ENCODE measurements at places on chromosomes 16 and 17.

DNA sequence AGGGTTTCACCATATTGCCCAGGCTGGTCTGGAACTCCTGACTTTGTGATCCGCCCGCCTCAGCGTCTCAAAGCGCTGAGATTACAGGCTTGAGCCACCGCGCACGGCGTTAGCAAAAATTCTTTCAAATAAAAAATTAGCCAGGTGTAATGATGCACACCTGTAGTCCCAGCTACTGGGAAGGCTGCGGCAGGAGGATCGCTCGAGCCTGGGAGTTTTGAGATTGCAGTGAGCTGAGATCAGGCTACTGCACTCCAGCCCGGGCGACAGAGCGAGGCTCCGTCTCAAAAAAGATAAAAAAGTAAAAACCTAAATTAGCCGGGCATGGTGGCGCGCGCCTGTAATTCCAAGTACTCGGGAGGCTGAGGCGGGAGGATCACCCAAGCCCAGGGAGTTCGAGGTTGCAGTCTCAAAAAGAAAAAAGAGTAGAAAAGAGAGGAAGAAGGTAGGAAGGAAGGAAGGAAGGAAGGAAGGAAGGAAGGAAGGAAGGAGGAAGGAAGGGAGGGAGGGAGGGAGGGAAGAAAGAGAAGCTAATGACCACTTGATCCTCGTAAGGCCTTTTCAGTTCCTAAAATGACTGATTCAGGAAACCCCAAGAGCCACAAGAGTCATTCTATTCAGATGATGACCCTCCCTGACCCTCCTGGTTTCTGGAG, 59.2 kb downstream of the SRL start:
- DNase-seq: no peak

DNA sequence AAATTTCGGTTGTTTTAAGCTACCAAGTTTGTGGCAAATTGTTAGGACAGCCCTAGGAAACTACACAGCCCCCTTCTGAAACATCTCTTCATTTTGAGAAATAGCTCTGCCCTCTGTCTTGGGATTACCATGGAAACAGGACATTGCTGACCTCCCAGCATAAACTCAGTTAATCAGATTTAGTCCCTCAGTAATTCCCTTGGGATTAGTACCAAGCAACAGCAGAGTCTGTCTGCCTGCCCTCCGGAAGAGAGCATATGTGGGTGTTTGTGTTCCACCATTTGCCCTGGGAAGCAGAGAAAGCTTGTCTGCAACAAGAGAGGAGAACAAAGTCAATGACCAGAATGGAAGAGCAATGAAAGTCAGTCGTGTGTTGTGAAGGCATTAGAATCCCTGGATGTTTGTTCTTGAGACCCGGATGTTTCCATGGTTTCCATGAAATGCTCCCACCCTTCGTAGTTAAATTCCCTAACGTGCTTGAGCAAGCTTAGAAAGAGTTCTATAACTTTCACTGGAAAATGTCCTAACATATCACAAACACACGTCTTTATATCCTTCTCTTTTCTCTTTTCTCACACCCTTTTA, 26.2 kb downstream of the NUDT7 start:
- no peak for DNase-seq

DNA sequence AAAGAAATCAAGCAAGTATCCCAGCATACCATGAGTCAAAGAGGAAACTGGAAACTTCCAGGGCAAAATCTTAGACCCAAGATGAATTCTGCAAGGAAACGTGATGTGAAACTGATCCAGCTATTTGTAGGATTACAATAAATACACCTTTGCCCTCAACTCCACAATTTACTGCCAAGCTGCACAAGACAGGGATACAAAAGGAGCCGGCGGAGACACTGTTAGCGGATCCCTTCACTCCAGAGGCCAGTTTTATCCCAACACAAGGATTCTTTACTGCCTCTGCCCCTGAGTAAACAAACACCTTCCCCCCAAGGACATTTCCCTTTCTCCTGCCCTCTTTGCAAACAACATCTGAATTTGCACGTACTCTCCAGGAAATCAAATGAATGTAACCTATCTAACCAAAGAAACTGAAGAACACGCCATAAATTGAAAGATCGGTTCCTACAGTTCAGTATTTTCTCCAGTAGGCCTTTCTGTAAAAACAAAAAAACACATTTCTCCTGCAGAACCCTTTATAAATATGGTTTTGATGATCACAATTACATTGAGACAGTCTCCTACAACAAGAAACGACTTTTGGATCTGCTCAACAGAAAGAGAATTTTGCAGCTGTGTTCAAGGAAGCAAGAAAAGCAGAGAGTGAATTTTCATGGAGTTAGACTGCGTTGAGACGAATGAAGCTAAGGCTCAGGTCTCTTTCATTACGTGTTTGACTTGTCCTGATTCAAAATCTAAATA, 1.4 kb upstream of the CBX2 start:
- no peak for DNase-seq

DNA sequence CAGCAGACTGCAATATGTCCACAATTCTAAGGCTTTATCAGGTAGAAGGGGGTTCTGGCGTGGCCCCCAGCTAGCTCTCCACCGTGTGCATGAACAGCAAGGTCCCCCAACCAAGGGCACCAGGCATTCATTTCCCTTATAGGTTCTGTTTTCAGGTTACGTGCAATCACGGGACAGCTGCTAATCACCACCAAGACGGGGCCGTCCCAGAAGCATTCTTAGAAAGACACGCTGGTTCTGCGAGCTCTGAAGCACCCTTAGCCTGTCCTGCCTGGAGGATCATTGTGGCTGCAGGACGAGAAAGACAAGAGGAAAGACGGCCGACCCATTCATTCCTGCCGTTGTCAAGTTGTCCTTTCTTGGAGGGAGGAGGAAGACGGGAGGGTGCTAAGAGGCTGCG, 302.9 kb downstream of the SOX9 start:
- no peak for DNase-seq

DNA sequence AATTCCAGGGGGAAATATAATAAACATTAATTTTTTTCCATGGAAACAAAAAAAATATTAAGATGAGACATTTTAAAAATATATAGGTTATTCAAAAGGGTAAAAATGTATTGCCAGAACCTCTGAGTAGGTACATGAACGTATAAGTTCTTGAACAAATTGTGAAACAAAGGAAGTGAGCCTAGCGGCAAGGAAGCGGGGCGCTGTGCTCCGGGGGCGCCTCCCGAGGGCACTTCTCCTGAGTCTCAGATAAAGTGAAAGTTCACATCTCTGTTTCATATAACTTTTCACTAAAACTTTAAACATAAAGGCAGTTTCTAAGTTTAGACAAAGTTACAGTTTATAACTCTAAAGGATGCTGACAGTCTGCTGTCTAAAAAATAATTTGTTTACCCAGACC, 52.3 kb downstream of the TNRC6C start:
- no peak for DNase-seq

DNA sequence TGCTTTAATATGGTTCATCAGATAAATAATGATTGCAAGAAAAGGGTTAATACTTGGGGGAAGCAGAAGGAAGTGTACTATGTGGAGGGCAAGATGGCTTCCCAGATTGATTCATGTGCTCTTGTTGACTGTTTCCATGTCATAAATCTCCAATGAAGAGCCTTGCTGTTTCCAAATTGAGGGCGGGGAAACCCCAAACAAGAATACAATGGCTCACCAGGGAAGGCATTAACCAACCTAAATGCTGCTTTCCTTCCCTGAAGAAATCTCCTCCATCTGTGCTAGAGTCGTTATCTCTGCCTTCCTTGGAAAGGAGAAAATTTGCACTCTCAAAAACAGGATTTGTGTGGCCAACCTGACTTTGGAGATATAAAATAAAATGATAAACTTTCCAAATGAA, 28.0 kb upstream of the CDH13 start:
- no peak for DNase-seq

- DNase-seq: no peak
Measured at GRCh38 chr16:81601008-81601428, 156.4 kb downstream of the CMIP start.

DNA sequence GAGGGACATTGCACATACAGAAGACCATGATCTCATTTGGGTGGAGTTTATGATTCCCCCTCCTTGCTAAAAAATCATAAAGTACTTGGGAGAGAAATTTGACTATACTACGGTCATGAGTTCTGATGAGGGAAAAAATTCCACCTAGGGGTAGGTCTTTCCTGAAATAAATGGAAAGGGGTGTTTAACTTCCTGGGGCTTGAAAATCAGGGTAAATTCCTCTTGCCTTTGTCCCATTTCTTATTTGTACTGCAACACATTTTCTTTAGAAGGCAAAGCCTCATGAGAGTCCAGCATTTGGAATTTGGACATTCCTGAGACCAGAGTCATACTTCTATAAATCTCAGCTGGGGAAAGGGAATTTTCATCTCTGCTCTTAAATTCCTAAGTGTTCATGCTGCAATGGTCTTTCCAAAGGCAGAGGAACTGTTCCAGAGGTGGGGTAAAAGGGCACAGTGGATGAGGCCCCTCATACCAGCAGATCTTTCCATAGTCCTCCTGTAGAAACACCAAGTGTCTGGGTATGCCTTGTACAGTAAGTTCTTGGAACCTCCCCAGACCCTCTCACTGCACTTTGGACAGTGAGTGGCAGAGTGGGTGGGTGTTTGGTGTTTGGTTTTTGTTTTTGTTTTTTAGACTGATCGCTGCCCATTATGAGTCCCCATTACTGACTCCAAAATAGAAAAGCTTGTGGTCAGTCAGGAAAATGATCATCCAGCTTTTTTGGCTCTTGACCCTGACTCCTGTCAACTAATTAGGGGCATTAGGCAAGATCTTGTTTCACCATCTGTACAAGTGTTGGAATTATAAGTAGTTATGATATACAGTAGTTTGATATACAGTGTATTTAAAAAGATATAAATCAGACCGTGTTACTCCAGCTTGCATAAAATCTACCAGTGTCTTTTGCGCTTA, 6.0 kb downstream of the LYRM1 start:
- DNase-seq: no peak

DNA sequence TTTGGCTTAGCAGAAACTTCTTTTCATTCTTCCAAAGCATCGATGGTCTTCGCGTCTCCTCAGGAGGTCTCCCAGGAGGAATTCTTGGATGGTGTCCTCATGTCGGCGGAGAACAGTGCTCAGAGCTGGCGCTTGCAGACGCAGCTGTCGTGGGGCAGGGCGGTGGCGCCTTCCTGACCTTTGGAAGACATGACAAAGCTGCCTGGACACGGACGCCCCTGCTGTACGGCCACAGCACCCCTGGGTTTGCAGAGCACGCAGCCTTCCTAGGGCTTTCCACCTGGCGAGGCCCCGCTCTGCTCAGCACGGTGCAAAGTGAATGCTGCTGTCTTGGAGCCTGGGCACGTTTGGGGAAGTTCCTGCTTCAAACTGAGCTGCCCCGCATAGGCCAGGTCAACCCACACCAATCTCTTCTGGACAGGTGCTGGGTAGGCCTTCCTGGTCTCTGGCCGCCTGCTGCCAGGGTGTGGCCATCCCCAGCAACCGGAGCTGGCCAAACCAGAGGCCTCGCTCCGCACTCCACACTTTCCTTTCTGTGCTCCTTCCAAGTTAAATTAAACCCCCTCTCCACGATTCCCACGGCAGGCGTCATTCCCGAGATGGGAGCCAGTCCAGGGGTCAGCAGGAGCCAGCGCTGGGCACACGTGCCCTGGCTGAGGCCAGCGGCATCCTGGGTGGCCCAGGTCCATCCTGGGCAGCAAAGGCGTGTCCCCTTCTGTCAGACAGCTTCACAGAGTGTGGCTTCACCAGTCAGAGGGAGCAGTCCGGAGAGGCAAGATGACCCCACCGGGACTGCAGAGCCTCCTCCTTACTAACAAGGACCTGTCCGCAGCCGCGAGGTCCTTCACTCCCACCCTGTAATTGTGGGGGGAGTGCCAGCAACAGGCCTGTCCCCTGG, 15.0 kb upstream of the KREMEN2 start:
- no peak for DNase-seq

DNA sequence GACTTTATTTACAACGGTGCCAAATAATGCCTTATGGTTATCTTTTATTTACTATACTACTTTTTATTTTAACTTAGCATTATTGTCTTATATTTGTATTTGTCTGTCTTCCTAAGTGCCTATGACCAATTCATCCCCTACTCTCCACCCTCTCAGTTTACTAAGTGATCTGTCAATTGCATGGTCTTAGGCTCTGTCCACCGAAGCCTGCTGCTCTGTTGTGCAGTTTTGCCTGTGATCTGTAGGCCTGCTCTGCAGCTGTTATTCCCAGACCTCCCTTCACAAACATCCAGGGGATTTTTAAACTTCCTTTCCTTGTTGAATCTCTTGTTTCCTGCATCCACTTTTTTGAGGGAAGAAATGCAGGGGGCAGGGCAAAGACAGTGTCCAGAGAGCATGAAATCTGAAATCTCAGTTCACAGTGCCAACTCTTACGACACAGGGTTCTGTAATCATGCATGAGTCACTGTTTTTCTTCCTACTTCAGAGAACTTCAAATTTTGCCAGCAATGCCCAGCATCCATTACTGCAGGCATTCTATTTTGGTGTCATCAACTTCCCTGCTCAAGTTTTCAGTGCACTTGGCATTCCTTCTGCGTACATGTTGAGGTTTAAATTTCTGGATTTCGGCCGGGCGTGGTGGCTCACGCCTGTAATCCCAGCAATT, 11.4 kb downstream of the SLFN5 start:
- no peak for DNase-seq

GRCh38 chr16:60241671-60242070, 1507.6 kb upstream of the GOT2 start:
- DNase-seq: no peak

DNA sequence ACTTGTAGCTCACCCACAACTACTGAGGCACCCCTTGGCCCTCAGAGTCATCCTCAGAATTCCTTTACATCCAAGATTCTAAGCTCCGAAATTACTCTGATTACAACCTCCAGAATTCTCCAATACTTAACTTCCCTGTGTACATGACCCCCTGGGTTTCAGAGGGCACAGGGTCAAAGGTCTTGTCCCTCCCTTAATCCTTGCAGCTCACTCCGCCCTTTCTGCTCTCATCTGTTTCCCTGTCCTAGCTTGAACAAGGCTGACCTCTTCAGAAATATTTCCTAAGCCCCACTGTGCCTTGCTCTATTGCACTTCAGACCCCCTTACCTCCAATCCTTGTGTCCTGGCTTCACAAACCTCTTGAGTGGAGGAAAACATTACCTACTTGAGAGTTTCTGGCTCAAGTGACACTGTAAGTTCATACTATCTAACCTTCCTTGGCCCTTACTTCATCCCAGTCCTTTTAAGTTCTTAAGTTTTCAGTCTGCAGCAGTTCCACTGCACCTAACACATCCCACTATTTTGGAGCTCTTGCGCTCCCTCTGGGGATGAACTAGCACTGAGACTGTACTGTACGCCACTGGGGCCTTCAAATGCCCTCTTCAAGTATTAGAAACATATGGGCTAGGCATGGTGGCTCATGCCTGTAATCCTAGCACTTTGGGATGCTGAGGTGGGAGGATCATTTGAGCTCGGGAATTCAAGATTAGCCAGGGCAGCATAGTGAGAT, 6.2 kb downstream of the N4BP1 start:
- no peak for DNase-seq

DNA sequence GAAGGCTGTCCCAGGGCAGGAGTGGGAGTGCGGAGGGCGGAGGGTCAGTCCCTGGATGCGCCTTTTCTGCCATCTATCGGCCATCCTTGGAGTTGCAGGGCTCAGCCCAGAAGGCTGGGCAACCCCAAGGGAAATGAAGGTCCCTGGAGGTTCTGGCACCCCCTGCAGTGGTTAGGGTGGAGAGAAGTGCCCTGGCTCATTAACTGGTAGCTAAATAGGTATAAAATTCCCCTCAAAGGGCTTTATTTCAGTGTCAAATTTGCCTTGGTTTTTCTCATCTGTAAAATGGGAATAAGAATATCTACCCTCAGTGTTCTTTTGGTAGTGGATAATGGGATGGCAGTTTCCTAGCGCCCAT, 22.4 kb downstream of the C17orf75 start:
- DNase-seq: peak; percentile 94

Data from memory B cell (primary cell).